Left ventricle myocardium superior (tissue), 1 donor: ENCODE measurements at places on chromosomes 12 and 14. TPM values are rescaled to one million over a fixed set of nuclear protein-coding genes. Genes with fewer than 3 reads are reported as not detected.

The SLC38A4 gene
- 2.1 TPM for total RNA-seq

The C1R gene
- total RNA-seq = 142 TPM

The PLEKHD1 gene
- 0.37 TPM for total RNA-seq

The ENDOU gene
- total RNA-seq = 0.30 TPM

The B3GNT4 gene
- not detected for total RNA-seq

The AKAP5 gene
- total RNA-seq = 0.30 TPM

The P2RX2 gene
- total RNA-seq = not detected

The ASIC1 gene
- 0.99 TPM for total RNA-seq

The LIN7A gene
- 14.4 TPM for total RNA-seq

The MED6 gene
- 18.6 TPM for total RNA-seq

The SDS gene
- not detected for total RNA-seq

The GPD1 gene
- 33.9 TPM for total RNA-seq

The TEX52 gene
- total RNA-seq = not detected

The RDH16 gene
- 0.12 TPM for total RNA-seq

The GPRC5D gene
- total RNA-seq = not detected

The MYF5 gene
- total RNA-seq = not detected

The CFAP54 gene
- 0.10 TPM for total RNA-seq

The TMEM132D gene
- total RNA-seq = not detected

The GLIPR1 gene
- total RNA-seq = 8.8 TPM

The STRAP gene
- 128 TPM for total RNA-seq

The RNASE13 gene
- not detected for total RNA-seq

The FOXM1 gene
- 0.79 TPM for total RNA-seq

The KRT73 gene
- not detected for total RNA-seq

The RFLNA gene
- 0.10 TPM for total RNA-seq

The SLC17A8 gene
- not detected for total RNA-seq

The ACSM4 gene
- total RNA-seq = not detected

The LRP6 gene
- 27.3 TPM for total RNA-seq

The C12orf57 gene
- 238 TPM for total RNA-seq

The GDF11 gene
- 8.9 TPM for total RNA-seq

The ATL1 gene
- total RNA-seq = 1.0 TPM

The PRR4 gene
- total RNA-seq = 0.94 TPM

The RASSF9 gene
- total RNA-seq = 6.1 TPM

The PIP4K2C gene
- total RNA-seq = 11.9 TPM

The SERPINA6 gene
- not detected for total RNA-seq

The BCDIN3D gene
- 2.7 TPM for total RNA-seq

The GARIN6 gene
- total RNA-seq = not detected

The CCND2 gene
- total RNA-seq = 281 TPM

The LRRC43 gene
- 1.4 TPM for total RNA-seq

The CIDEB gene
- 3.9 TPM for total RNA-seq

The HSPB8 gene
- total RNA-seq = 504 TPM

The GALNT6 gene
- total RNA-seq = 0.77 TPM

The FKBP11 gene
- total RNA-seq = 6.3 TPM

The PLXNC1 gene
- total RNA-seq = 4.4 TPM

The DYRK2 gene
- total RNA-seq = 41.5 TPM

The AMN gene
- not detected for total RNA-seq

The MORN3 gene
- total RNA-seq = not detected

The LRP1 gene
- 108 TPM for total RNA-seq

The NOPCHAP1 gene
- total RNA-seq = 8.5 TPM

The WBP11 gene
- 51.5 TPM for total RNA-seq

The AQP5 gene
- 0.40 TPM for total RNA-seq

The GPR132 gene
- 1.3 TPM for total RNA-seq

The SLC5A8 gene
- total RNA-seq = not detected

The KRT6A gene
- total RNA-seq = 0.27 TPM

The IQSEC3 gene
- 1.3 TPM for total RNA-seq

The TMEM179 gene
- not detected for total RNA-seq

The ITPR2 gene
- total RNA-seq = 10.5 TPM
